ENCODE measurements at places on chromosomes 12 and 14.

GRCh38 chr12:116760622-116761020 lies 22.5 kb downstream of the RNFT2 start:
- no peak for DNase-seq

DNA sequence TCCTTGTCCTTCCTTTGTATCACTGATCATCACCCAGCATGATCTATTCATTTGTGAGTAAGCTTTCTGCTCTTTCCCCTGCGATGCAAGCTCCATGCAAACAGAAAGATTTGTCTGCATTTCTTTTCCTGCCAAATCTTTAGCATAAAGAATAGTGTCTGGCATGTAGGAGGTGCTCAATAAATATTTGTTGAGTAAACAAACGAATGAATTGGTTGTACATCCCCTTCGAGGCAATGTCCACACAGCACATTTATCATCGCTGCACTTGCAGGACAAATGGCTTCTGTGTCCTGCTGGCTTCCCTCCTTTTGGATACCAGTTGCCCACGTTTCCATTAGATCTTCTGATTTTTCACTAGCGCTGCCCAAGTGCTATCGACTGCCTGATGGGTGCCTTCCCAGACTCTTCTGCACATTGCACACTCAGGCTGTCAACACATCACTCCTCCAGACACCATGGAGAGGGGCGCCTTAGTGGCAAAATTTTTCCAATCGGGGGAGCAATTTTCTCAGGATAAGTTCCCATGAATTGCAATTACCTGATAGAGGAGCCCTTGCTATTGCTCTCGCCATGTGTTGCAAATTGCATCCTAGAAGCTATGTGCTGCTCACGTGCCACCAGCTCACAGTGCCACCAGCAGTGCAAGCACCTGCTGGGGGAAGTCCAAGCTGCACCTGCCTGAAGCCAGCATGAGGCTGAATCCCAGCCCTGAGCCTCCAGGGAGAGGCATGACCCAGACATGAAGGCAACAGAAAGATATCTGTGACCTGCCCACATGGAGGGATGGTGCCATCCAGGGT lies 206.6 kb downstream of the KIF26A start:
- DNase-seq: no peak

DNA sequence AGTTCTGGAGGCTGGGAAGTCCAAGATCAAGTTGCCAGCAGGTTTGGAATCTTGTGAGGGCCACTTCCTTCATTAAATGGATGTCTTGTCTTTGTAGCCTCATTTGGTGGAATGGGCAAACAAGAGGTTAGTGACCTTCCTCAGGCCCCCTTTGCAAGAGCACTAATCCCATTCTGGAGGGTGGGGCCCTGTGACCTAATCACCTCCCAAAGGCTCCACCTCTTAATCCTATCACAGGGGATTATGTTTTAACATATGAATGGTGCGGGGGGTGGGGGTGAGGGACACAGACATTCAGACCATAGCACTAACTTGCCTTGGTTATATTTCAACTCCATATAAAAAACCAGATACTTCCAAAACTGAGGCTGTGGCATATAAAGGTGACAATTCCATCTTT lies 59.9 kb upstream of the PPP4R3A start:
- DNase-seq: no peak

- DNase-seq: no peak
Observed at GRCh38 chr12:115811045-115811444, 466.4 kb downstream of the MED13L start.

- no peak for DNase-seq
Observed at GRCh38 chr12:47273191-47273626, 193.4 kb upstream of the AMIGO2 start.

- no peak for DNase-seq
Observed at GRCh38 chr12:25958428-25959070, at the start of gene RASSF8. RASSF8 (plus strand) TSS chr12:25958682; CDS start chr12:26055344, 96,662 bp downstream.

DNA sequence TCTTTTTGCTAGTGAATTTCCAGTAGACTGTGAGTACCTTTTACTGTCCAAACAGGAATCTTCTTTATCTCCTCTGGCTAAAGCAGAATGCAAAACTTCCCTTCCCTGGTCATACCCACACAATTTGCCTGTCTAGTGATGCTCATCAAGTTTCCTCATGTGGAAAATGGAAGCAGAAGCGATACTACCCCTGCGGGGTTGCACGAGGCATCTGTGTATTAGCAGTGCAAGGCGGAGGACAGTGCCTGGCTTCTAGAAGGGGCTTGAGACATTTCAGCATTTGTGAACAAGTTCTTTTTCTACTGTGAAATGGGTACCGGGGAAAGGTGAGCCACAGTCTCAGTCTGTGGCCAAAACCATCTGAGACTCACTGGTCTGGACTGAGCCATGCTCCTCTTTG lies 340.9 kb downstream of the AACS start:
- DNase-seq: no peak

GRCh38 chr14:50943261-50943942 lies 881 bp downstream of the PYGL start:
- no peak for DNase-seq

- no peak for DNase-seq
Observed at GRCh38 chr12:22018860-22019259, 27.2 kb upstream of the CMAS start.

GRCh38 chr12:122403115-122403770 lies 19.2 kb downstream of the CLIP1 start:
- DNase-seq: no peak

DNA sequence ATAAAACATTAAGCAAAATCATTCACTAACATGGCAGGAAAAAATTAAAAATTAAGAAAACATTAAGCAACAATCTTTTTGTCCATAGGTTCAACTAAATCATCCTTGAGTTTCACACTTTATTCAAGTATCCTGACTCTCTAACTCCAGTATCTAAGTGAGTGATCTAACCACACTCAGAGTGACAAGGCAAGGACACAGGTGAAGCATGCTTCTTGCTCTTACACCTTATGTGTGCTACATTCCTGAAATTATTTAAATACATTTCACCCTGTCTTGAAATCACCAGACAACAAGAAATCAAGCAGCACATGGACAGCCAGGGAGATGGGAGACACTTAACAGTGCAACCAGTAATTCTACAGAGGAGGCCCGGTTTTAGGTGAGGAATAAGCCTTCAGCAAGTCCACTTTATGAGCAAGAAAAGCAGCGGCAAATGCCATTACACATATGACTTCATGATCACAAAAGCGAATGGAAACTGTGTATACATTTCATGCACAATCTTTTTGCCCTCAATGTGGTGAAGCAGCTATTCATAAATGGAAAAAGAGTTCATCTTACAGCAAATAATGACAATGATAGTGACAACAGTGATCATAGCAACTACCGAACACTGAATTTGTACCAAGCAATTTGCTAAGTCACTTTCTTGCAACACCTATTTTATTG lies 37.4 kb downstream of the PHLDA1 start:
- DNase-seq: no peak

GRCh38 chr14:106872611-106873446 lies 1346.4 kb downstream of the TMEM121 start:
- DNase-seq: peak; percentile 79

DNA sequence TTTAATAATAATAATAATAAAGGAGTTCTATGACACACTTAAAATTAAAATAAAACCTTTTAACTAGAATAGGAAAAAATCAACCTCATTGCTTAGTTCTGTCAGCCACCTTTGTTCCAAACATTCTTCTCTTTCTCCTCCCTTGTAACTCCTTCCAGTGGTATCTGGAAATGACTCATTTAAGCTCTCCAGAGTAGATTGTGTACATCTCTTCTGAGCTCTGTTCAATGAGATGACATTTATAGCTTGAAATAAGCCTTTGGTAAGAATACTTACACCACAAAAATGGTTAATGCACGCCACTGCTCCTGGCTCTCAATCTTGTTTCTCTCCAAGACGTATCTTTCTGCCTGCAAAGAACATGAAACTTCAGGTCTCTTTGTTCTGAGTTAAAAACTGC lies 70.3 kb downstream of the STAB2 start:
- DNase-seq: no peak

DNA sequence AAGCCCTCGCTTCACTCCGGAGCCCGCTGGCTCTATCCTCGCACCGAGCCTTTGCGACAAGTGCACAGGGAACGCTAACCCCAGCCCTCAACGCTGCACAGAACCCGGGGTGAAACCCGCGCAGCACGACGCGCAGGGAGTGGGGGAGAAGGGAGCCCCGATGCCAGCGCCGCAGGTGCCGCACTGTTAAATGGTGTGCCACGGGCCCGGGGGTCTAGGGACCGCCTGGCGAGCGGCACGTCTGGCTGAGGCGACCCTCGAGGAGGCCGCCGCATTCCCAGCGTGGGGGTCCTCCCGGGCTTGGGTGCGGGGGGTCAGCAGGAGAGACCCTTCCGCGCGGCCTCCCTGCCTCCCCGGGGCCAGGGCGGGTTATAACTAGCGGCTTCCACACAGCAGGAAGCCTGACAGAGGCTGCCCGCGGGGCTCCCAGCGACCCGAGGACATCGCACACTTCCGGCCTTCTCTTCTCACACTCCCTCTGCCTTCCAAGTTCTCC lies 23.8 kb upstream of the LRTM2 start:
- DNase-seq: peak; percentile 26

GRCh38 chr12:19959353-19959752 lies 409.0 kb upstream of the PDE3A start:
- no peak for DNase-seq

DNA sequence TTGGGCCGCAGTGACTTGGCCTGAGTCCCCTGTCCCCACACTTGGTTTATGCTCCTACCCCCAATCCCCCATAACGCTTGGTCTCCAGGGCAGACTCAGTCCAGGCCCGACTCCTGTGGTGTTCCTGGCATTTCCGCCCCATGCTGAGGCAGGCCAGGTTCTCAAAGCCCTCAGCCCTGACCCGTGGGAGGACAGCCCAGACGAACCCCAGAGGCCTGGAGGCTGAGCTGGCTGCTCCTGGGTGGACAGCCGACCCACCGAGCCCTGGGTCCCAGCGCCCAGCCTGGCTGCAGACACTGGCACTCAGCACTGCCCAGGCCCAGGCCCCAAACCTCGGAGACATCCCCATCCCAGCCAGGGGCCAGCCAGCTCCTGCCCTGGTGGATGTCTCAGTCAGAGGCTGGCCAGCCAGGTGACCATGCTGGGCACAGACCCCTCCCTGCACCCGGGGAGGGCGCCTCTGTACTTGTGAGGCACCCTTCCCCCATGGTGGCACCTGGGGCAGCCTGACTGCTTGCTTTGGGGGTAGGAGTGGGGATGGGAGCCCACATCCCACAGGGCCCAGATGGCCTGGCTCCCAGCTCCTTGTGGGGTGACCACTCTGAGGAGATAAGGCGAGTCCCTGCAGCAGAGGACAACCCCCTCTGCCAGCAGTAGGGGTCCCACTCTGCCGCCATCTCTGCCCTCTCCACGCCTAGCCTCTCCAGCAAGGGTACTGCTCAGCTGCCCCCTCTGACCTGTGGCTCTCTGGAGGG lies 1.4 kb downstream of the PLD4 start:
- DNase-seq: no peak

DNA sequence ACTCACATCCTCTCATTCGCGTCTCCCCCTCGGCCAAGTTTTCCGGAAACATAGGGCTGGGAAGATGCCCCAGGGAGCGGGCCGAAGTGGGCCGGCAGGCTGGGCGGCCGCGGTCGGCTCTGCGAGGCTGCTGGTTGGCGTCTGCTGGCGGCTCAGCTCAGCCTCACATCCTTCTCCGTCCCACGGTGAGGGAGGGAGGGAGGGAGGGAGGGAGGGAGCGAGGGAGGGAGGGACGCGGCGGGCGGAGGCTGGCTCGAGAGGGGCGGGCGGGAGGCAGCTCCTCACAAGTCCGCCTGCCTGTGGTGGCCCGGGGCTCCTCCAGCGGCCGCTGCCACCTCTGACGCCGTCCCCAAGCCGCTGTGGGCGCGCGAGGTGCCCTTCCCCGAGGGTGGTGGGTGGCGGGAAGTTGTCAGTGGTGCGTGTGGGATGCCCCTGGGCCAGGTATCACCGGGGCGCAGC lies 93.8 kb downstream of the RFLNA start:
- no peak for DNase-seq

GRCh38 chr14:49512147-49512551 lies 74.0 kb downstream of the RPS29 start:
- no peak for DNase-seq

GRCh38 chr12:127519779-127520178 lies 747.2 kb upstream of the TMEM132C start:
- no peak for DNase-seq

- no peak for DNase-seq
Observed at GRCh38 chr12:50062728-50063460, 5.5 kb downstream of the ASIC1 start.

GRCh38 chr14:54532111-54533012 lies 22.7 kb downstream of the CGRRF1 start:
- no peak for DNase-seq

DNA sequence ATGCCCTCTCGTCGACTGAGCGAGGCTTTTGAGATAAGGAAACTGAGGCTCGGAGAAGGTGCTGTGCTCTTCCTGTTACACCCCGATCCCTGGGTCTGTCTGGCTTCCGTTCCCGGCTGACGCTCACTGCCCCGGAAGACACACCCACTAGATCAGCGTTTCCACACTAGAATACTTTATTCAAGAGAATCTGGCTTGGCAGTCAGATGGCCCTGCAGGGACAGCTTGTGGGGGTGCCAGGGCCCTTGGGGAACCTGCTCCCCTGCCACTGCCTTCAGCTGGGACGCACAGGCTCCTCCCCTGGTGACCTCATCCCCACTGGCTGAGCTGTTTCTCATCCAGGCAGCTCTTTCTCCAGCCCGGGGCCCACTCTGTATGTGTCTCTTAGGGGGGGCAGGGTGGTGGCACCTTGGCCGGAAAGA lies 13.7 kb downstream of the PGF start:
- peak; percentile 24 for DNase-seq

- no peak for DNase-seq
Observed at GRCh38 chr14:96493178-96493577, 9.0 kb upstream of the PAPOLA start.

- DNase-seq: no peak
Observed at GRCh38 chr12:31444736-31445135, 118.8 kb upstream of the SINHCAF start.

GRCh38 chr12:13835652-13836051 lies 145.8 kb downstream of the GRIN2B start:
- DNase-seq: no peak

GRCh38 chr14:35573911-35574310 lies 39.9 kb downstream of the INSM2 start:
- DNase-seq: no peak

DNA sequence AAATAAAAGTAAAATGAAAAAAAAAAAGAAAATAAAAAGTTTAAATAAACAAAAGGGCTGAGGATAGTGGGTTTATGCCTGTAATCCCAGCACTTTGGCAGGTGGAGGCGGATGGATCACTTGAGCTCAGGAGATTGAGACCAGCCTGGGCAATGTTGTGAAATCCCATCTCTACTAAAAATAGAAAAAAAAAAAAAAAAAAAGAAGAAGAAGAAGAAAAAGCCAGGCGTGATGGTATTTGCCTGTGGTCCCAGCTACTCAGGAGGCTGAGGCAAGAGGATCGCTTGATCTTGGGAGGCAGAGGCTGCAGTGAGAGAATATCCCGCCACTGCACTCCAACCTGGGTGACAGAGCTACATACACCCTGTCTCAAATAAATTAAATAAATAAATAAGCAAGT lies 3.9 kb downstream of the TAOK3 start:
- no peak for DNase-seq

Data from activated T-helper 1 cell treated with anti-CD3 and anti-CD28 coated beads, Interleukin-2, amount 50 U/mL, for 16 hours (primary cell).